ENCODE measurements at places on chromosomes 13 and 19. TPM values are rescaled to one million over a fixed set of nuclear protein-coding genes. Genes with fewer than 3 reads are reported as not detected.

WASF3 gene
- 126 TPM for polyA plus RNA-seq

ADGRE2 gene
- polyA plus RNA-seq = not detected

LAIR1 gene
- polyA plus RNA-seq = not detected

NPAS1 gene
- not detected for polyA plus RNA-seq

Data from Purkinje cell (primary cell).